NCI-H2171 (cell line): ENCODE measurements at places on chromosomes 1 and 21.

DNA sequence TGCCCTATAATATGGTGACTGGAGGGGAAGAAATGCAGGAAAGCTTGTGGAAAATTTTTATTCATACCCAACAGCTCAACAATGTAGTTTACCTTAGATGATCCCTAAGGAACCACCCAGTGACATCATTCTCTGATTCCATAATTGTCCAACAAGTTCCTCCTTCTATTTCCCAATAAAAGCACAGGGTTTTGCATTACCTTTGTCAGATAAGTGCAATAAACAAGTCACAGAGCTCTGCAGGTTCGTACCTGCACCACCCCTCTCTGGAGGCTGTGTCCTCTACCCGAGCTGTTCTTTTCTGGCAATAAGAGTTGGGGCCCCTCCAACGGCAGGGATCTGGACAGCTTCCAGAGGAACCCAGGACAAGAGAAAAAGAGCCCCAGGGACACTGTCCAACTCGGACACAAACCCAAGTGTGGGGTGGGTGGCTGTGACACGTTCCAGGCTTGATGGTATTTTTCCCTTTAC is 38.8 kb downstream of the RCAN1 start:
- no peak for DNase-seq

GRCh38 chr1:87497380-87498203 is 168.9 kb downstream of the LMO4 start:
- no peak for DNase-seq

GRCh38 chr1:105072850-105073249 is 1323.2 kb downstream of the AMY1C start:
- no peak for DNase-seq

DNA sequence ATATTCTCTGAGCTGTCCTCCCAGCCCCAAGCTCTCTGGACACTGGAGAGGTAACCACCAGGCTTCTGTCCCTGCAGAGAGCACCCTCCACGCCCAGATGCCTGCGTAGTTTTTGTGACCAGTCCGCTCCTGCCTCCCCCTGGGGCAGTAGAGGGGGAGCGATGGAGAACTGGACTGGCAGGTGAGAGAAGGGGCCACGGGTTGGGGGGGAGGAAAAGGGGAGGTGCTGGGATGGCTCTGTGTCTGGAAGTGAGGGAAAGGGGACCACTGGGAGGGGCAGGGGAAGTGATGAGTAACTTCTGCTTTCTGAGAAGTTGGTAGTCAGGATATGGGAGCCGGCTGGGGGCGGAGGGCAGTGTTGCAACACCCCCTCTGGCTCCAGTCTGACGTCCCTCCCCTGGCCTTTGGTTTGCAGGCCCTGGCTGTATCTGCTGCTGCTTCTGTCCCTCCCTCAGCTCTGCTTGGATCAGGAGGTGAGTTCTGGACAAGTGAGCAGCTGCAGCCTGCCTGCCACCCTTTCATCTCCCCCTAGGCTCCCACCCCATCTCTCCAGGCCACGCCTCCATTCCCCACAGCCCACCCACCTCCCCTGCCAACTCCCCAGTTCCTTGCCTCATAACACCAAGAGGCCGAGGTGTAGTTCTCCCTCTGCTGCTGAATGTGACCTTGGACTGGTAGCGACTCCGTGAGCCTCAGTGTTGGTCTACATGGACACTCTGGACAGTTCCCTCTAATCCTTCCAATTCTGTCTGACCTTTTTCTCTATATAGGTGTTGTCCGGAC is 3.1 kb downstream of the ADAMTSL4 start:
- DNase-seq: no peak

DNA sequence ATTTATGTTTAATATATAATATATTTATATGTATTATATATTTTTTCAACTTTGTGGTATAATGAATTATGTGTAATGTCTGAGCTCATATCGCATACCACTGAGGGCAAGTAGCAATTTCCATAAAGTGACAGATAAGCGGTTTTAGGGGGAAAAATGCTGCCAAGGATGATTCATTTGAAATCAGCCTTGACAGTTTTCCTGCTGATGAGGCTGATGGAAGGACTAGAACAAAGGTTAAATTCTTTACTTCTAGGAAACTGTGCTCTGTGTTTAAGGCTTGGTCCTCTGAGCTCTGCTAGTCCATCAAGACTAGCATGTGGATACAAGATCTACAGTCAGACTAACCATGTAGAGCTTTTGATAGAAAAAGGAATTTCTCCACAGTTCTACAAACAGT is 19.3 kb upstream of the DDAH1 start:
- no peak for DNase-seq

GRCh38 chr1:222090103-222090502 is 348.2 kb upstream of the DUSP10 start:
- no peak for DNase-seq

GRCh38 chr1:42848823-42849537 is 2.6 kb downstream of the ZNF691 start:
- DNase-seq: no peak

- DNase-seq: no peak
Measured at GRCh38 chr21:15667819-15668218, 62.0 kb upstream of the USP25 start.

GRCh38 chr1:47840393-47841190 is 156.6 kb downstream of the TRABD2B start:
- DNase-seq: no peak

- DNase-seq: no peak
Measured at GRCh38 chr1:11546456-11546855, 67.5 kb downstream of the DISP3 start.

GRCh38 chr1:214224611-214225354 is 56.2 kb upstream of the SMYD2 start:
- DNase-seq: no peak

DNA sequence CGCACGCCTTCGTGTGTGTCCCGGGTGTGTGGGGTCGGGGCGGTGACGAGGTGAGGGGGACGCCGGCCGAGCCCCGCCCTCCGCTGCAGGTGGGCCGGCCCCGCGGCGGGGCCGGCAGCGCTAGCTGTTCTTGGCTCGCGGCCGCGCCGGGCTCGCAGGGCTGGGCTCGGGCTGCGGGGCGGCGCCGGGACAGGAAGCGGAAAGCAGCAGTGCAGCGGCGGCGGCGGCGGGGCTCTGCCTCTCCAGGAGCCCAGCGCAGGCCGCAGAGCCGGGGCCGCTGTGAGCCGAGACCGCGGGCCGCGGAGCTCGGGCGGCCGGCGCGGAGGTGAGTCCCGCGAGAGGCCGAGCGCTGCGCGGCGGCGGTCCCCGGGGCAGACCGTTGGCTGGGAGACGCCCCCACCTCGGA is at the start of gene VANGL1:
VANGL1 (plus strand) TSS at position 209 of the 406 bp plus-strand sequence. CDS start 9,444 bp downstream, outside the sequence.
- peak; percentile 63 for DNase-seq

DNA sequence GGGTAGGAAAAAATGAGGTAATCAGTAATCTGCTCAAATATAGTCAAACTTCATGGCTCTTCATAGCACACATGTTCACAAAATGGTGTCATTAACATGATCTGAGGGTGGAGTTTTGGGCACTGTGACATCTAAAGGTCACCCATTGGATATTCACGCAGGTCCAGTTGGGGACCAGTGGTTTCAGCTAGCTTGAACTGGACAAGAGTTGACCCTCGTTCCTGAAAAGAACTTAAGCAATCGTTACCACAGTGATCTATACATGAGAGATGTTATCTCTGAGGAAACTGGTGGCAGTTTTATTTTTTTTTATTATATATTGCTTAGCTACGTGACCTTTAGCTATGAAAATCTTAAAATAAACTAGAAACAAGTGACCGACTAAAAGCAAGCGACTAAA is 3.0 kb upstream of the OR2C3 start:
- DNase-seq: no peak

DNA sequence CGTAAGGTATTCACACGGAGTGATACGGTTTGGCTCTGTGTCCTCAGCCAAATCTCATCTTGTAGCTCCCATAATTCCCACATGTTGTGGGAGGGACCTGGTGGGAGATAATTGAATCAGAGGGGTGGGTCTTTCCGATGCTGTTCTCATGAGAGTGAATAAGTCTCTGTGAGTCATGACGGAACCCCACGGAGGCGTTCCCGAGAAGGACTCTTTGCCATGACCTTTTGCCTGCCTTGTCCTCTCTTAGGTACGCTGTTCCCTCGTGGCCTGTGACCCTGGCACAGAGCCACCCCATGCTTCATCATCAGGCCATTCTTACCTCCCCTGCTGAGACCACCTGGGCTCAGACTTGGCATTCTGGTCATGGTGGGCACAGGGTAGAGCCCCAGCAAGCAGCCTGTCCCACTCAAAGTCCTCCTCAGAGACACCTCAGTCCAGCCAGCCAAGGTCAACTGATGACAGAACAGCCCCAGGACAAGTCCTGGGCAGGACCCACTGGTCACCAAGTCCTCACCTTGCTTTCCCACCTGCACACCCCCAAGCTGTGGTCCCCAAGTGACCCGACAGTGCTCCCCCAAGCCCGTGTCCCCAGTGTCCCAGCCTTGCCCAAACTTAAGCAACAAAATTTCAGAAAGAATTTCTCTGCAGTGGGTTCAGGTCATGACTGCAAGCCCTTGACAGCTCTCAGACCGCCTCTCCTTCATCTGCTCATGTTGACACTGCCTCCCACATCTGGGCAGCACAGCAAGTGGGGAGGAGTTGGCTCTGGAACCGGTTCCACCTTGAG is 158.4 kb downstream of the ACTL8 start:
- no peak for DNase-seq

GRCh38 chr1:86787621-86788020 is 83.2 kb downstream of the SH3GLB1 start:
- DNase-seq: no peak

GRCh38 chr1:172723251-172723650 is 64.3 kb downstream of the FASLG start:
- no peak for DNase-seq

DNA sequence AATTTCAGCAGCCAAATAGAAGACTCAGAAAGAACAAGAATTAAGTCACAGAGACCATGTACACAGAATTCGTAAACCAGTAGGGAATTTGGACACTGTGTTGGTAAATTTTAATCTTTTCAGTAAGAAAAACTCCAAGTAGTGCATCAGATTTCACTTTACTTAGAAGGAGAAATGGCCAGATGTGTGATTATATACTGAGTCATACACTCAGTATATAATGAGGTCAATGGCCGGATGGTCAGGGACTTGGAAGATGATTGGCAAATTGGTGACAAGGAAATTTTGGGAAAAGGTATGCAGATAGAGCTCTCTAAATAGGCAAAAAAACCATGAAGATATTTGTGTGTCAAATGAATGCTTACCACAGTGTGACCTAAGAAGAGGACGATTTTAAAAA is 399.8 kb upstream of the LRRC7 start:
- no peak for DNase-seq

- DNase-seq: peak; percentile 91
Measured at GRCh38 chr1:16498573-16499413, 15.3 kb downstream of the RNU1-1 start.

GRCh38 chr21:26448751-26449150 is 124.3 kb downstream of the CYYR1 start:
- no peak for DNase-seq

DNA sequence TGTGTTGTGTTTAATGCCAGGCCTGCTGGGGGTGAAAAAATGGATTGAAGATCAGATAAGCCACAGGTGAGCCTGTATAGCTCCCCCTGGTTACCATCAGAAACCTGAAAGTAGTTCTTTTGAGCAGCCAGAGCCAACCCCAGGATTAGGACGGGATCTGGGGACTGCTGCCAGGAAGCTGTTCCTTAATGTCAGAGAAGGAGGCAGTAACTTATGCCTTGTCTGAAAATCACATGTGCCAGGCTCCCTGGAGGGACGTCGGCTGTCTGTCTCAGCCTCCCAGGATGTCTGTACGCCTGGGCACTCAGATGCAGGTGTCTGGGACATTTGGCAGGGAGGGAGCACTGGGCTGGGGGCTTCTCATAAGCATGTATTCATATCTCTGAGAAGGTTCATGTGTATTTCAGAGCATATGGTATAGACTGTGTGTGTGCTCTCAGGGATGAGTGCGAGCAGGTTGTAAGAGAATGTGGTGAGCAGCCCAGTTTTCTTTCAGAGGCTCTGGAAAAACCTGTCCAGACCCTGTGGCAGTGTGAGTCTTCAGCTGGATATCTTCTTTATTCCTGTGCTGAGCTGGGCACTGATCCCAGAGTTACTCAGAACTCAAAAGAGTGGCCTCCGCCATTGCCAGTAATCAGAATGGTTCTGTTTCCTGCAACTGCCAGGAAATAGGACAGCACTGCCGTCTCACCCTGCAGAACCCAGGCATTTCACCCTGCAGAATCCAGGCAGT is 2.8 kb downstream of the FAM43B start:
- DNase-seq: no peak

DNA sequence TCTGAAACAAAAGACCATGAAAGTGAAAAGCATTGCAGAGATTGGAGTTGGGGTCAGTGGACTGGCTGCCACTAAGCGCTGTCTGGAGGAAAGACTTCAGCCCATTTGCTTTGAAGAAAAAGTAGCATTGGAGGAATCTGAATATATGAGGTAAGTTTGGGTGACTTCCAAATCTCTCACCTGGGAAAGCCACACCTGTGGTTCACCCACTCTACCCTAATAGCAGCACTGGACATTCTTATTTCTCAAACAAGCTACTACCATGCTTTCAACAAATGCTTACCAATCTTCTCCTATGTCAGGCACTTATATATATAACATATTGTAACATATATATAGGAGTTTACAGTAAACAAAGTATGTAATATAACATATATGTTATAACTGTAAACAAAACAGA is 76.0 kb upstream of the POGK start:
- DNase-seq: no peak

DNA sequence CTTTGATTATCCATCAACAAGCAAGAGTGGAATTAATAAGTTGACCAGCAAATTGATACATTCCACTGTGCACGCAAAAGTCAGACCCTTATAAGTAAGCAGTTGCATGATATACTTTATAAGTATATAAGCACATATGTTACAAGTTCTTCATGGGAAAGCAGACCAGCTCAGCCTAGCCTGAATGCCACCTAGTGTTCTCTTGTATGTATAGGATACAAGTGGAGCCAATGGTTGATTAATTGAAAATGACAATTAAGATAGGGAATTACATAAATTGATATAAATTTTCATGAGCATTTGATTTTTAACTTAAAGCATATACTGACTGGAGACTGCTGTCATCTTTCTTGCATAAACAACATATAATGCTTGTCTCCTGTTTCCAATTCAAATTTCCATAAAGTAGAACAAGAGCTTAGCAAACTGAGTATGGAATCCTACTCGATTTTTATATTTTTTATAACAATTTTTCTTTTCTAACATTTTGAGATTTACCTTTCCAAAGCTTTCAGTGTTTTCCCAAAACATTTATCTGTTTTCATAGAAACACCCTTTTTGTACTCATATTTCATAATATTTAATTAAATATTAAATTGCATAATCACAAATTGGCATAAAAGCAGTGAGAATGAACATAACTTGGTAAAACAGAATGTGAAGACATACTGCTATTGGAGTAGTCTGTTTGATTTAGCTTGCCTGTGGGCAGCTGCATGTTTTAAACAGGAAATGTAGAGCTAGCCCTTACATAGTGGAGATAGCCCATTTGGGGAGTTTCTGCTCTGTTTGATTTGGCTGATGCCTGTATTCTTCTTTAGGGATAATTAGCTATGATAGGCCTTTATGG is 62.8 kb downstream of the MAGI3 start:
- DNase-seq: no peak

DNA sequence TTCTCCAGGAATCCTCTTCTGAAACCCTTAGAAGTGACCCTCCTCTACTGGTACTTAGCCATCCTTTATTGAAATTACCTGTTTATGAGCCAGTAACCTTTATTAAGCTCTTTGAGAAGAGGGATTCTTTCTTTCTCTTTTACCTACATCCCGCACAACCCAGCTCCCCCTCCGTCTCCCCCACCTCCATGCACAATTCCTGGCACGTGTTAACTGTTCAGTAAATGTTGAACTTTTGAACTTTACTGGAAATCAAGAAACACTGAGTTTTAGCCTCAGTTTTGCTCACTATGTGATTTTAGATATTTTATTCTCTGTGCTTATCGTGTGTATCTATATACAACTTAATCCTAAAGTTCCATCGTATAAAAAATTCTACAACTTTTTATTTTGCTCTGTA is 1.8 kb downstream of the TMED5 start:
- no peak for DNase-seq
